ENCODE measurements at places on chromosomes 2 and 18.

GRCh38 chr2:231497651-231498050, 32.6 kb downstream of the NMUR1 start:
- no peak for DNase-seq

DNA sequence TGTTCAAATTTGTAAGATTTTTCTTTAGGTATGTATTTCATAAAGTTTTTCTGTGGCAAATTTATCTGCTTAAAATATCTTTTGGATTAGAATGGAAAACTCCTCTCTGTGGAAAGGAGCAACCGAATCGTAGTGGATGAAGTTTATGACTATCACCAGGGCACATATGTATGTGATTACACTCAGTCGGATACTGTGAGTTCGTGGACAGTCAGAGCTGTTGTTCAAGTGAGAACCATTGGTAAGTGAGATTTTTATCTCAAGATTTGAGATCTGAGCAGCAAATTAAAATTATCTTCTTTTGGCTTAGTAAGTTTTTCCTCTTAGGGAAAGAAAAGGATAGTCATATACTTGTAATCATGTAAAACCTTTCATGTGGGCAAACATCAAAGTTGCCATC, 14.2 kb downstream of the IL18RAP start:
- no peak for DNase-seq

DNA sequence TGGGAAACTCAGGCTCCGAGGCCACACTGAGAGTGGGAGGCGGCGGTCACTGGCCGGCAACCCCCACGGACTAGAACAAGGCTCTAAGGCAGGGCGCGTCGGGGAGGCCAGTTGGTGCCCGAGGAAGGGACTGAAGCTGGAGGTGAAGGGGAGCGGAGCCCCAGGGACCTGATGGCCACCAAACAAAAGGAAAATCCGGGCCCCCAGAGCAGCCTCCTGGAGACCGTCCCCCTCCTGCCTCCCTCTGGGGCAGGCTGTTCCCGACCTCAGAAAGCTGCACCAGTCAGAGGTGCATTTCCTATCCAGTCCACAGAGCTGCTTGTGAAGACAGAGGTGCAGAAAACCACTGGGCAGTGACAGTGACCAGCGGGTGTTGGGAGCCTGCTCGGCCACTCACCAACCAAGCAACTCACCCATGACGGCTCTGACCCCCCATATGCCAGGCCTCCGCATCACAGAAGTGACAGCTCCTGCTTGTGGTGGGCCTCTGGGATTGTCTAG, 172.7 kb downstream of the TWIST2 start:
- DNase-seq = no peak

DNA sequence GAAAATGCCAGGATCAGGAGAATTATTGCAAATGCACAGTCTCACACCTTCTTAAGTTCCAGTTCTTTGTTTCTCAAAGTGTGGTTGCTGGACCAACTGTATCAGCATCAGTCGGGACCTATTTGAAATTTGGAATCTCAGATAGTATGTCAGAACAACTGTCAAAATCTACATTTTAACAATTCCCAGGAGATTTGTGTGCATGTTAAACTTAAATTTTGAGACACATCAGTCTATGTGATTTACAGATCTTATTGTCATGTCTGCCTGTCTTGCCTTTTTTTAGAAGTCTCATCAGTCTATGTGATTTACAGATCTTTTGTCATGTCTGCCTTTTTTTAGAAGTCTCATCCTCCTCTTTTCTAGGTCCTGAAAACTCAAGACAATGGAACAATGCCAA, 243.6 kb upstream of the MEIS1 start:
- no peak for DNase-seq

GRCh38 chr18:10089881-10090280, 176.1 kb downstream of the VAPA start:
- DNase-seq = peak; percentile 71

- DNase-seq = no peak
These were observed 268.5 kb upstream of the LRATD1 start for GRCh38 chr2:14363976-14364375.

Data from NCI-H2171 treated with DMSO at 0.1 percent for 48 hours (cell line).